ENCODE measurements at places on chromosomes 3 and 15. TPM values are rescaled to one million over a fixed set of nuclear protein-coding genes. Genes with fewer than 3 reads are reported as not detected.

- peak; percentile 30 for DNase-seq
Observed at GRCh38 chr15:38252481-38253350, at the start of gene SPRED1. Gene SPRED1 (plus strand): TSS chr15:38252836. CDS start chr15:38253186, 350 bp downstream.

DNA sequence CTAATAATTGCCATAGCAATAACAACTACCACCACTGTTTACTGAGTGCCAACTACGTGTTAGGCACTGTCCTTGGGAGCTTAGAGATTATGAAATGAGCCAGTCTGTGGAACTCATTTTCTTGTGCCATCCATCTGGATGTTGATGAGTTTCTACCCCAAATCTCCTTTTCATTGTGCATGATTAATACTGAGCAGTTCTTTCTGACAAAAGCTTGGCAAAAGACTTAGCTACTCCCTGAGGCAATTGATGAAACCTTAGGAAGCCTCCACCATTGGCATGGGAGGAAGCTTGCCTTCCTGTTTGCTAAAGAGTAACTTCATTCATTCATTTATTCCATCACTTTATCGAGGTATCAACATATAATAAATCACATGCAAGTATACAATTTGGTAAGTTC lies 39.8 kb downstream of the PRICKLE2 start:
- no peak for DNase-seq

DNA sequence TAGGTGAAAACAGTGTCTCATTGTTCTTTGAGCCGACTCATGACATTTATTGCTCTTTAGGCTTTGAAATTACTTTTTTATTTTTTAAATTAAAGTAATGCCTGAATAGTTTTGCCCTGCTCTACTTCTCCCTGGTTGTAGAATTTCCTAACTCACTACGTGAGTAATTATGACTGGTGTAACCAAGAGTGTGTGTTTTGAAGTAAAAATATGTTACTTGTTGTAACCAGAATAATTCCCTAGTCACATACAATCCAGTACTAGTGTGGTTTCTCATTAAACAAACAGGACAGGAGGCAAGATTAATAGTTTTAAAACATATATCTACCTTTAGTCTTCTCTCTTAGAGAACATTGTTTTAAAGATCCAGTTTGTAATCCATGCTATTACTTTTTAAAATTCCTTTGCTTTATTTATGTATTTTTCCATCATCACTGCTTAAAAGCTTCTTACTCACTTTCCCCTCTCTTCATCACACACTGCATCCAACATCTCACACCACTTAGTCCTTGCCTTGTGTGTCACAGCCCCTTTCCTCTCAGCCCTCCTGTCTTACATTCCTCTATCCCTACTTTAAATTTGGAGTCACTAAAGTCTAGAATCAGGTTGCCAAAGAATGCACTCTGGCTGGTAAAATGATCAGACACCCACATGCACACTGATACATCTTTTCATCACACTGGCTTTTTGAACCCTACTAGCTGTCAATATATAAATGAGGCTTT lies 219.7 kb downstream of the WNT5A start:
- no peak for DNase-seq

DNA sequence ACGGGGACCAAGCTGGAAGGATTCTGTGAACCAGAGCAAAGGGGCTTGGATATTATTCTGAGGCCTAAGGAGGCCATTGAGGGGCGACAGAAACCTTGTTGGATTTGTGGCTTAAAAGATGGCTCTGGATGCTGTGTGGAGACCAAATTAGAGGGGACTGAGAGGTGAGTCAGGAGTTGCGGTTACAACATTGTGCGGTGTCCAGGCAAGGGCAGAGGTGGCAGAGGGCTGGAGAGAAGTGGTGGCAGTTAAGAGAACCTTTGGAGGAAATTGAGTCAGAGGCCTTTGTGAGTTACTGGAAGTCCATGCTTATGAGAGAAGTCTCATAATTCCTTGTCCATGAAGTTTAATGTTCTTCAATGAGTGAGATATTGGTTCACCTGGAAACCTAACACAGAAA lies 143.2 kb downstream of the FAM43A start:
- no peak for DNase-seq

- DNase-seq = no peak
Observed at GRCh38 chr3:68957895-68958294, 25.5 kb upstream of the TAFA4 start.

GRCh38 chr15:100115066-100115710 lies 226.6 kb downstream of the ADAMTS17 start:
- no peak for DNase-seq

- DNase-seq = peak; percentile 14
Observed at GRCh38 chr3:190811775-190812480, 50.6 kb downstream of the GMNC start.

GRCh38 chr3:34399401-34399800 lies 601.0 kb downstream of the PDCD6IP start:
- DNase-seq = no peak

DNA sequence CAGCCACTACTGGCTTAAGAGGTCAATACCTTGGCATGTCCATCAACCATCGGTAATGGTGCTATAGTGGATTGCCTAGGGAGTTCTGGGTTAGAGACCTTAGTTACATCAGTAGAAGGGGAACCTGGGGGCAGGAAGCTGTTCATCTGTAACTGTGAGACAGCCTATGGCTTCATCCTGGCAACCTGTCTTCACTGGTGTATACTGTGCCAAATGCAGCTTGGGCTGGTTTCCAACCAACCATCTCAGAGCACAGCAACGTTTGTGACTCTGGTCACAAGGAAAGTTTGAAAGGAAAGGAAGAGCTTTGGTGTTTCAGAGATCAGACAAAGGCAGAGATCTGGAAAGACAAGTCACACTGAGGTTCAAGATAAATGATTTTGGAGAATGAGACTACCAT lies 93.8 kb downstream of the TJP1 start:
- no peak for DNase-seq

DNA sequence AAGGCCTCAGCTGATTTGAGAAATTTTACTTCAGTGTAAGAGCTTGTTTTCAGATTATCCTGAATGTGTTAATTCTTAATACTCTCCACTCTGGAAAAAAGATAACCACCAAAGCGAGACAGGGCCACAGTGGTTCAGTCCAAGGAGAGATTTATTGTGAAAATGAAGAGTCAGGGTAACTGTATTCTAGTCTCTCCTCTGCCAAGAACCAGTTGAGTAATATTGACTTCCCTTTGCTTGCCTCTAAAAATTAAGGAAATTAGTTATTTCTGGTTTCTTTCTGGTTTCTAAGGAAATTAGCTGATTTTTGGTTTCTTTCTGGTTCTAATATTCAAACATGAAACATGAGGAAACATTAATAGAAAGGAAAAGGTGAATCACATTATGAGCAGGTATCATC lies 34.9 kb downstream of the PPP1R2 start:
- DNase-seq = no peak

DNA sequence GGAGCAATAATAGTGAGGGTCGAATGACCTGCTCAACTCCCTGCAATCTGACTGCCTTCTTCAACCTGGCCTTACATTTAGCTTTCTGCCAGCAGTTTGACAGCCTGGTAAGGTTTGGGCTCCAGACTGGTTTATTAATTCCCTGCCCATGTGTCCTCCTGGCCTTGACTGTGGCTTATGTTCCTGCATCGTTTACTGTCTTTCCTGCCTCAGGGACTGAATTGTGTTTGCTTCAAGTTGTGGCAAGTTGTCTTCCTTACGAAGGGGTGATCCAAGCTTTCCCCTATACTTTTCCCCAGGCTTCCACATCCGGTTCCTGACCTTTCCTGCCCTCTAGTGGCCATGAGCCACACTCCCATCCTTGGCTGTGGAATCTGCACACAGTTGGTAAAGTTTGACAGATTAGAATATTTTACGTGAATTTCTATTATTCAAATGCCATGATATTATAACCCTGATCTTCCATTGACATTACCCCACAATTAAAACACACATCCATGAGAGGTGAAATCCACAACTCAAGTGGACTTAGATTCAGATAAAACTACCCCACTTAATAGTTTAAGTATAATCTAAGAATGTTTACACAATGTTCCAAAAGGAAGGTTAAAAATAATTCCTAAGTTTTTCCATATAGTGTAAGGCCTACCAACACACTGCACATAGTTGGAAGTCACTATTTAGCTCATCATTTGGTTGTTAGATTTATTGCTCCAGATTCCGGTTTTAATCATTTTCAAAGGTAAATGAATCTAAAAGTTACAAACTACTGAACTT lies 95.7 kb downstream of the NEDD4 start:
- peak; percentile 30 for DNase-seq

GRCh38 chr3:166634091-166634746 lies 745.9 kb downstream of the ZBBX start:
- no peak for DNase-seq

GRCh38 chr3:197460002-197460401 lies 95.8 kb downstream of the BDH1 start:
- DNase-seq = no peak

- no peak for DNase-seq
Observed at GRCh38 chr3:41243183-41243582, 43.9 kb downstream of the CTNNB1 start.

DNA sequence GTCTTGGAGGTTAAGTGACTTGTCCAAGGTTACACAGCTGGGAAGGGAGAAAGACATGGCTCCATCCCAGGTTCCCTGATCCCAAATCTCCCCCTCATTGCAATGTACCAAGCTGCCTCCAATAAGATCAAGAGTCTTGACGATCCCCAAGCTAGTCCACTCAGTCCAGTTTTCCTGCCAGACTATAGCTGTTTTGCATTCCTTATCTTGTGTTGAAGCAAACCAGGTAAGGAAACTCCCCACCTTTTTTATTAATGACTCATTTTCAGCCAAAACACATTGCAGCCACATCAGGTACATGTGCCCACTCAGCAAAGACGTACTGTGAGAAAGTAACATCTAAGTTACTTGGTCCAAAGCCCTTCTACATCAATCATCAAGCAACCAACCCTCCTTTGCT lies 41.9 kb downstream of the LIPC start:
- peak; percentile 27 for DNase-seq

DNA sequence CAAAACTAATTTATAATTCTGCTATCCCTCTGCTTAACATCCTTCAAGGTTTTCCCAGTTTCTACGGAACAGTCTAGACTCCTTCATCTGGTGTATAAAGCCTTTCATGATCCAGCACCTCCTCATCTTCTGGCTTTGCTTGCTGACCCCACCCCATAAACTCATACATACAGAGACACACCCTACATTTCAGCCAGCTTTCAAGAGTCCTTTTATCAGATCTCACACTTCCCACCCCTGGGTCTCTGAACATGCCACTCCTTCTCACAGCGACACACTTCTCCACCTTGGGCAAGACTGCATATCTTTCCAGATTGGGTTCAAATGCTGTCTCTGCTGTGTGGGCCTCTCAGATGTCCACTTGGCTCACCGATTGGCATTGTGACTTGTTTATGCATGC lies 166.8 kb upstream of the LPP start:
- DNase-seq = no peak

- DNase-seq = peak; percentile 54
Observed at GRCh38 chr3:56788521-56788920, 13.2 kb downstream of the ARHGEF3 start.

DNA sequence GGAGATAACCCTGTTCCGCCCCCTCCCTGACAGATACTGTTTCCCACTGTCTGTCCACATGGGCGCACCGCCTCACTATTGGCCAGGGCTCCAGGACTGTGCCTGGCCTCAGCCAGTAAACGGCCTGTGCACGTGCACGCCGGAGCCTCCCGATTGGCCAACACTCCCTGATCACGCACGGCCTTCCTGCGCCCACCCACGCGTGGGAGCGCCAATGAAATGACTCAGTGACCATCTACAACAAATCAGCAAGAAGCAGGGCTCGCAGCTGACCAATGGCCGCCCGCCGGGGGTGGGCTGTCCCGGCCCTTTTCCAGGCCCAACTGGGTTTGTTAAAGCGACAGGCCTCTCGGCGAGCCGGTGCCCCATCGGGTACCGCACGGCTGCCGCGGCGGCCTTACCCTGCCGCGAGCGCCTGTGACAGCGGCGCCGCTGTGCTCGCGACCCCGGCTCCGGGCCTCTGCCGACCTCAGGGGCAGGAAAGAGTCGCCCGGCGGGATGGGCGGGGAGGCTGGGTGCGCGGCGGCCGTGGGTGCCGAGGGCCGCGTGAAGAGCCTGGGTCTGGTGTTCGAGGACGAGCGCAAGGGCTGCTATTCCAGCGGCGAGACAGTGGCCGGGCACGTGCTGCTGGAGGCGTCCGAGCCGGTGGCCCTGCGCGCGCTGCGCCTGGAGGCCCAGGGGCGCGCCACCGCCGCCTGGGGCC lies at the start of gene ARRDC4:
Gene ARRDC4 (plus strand): TSS at position 340 of the 703 bp plus-strand sequence. CDS start 159 bp downstream, at position 499.
- peak; percentile 98 for DNase-seq

DNA sequence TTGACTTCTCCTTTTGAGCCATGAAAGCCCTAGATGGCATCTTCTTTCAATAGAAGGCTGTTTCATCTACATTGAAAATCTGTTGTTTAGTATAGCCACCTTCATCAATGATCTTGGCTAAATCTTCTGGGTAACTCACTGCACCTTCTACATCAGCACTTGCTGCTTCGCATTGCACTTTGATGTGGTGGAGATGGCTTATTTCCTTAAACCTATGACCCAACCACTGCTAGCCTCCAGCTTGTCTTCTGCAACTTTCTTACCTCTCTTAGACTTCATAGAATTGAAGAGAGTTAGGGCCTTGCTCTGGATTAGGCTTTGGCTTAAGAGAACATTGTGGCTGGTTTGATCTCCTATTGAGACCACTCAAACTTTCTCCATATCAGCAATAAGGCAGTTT lies 189.8 kb downstream of the PLCL2 start:
- DNase-seq = peak; percentile 12

DNA sequence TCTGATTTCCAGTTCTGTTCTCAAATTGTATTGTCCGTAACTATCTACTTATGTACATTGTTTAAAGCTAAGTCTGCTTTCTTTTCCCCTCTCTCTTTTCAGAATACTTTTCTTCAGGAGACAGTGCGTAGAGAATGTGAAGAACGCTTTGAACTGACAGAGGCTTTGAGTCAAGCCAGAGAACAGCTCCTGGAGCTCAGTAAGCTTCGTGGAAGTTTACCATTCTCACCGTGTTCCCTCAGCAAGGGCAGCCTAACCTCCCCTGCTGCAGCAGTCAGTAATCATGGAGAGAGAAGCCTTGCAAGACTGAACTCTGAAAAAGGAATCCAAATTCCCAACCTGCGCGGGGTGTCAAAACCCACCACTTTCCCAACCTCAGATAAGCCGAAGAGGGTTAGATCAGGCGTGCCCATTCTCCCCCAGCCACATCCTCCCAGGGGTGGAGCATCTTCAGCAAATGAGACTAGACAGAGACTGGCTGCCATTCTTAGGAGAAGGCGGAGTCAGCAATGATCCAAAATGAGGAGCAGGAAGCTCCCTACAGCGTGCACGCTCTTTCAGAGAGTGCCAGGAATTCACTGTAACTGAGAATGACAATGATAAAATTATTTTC lies 114.6 kb downstream of the CCNL1 start:
- no peak for DNase-seq

- no peak for DNase-seq
Observed at GRCh38 chr15:77531191-77532000, 101.3 kb downstream of the LINGO1 start.

- no peak for DNase-seq
Observed at GRCh38 chr3:67516496-67516895, 137.9 kb downstream of the SUCLG2 start.

Gene CHST13
- total RNA-seq = not detected

Gene IL16
- 36.4 TPM for total RNA-seq

Gene C3orf70
- not detected for total RNA-seq

Gene GATM
- 0.91 TPM for total RNA-seq

Gene NLGN1
- not detected for total RNA-seq

Gene LCTL
- total RNA-seq = not detected

Gene C3orf20
- total RNA-seq = 0.12 TPM

Gene SUSD5
- total RNA-seq = not detected

Gene OIP5
- total RNA-seq = 10.7 TPM

Data from activated naive CD4-positive, alpha-beta T cell treated with anti-CD3 and anti-CD28 coated beads for 36 hours (primary cell).